ENCODE measurements at places on chromosomes 5 and 9. TPM values are rescaled to one million over a fixed set of nuclear protein-coding genes. Genes with fewer than 3 reads are reported as not detected.

The TMEFF1 gene
- total RNA-seq = not detected

DNA sequence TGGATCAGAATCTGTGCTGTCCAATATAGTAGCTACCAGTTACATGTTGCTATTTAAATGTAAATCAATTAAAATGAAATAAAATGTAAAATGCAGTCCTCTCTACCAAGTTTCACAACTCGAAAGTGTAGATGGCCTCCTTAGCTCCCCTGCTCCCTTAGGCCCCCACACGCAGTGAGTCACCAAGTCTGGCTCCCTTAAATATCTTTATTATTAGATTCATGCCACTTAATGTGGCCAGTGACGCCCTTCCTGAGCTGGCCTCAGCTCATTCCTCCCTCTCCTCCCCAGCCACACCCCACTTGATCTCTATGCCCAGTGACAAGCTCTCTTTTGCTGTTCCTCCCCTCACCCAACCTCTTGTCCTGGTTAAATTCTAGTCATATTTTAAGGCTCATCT is 88.4 kb upstream of the DNAH5 start:
- no peak for DNase-seq

GRCh38 chr5:160166973-160167623 is 47.8 kb upstream of the PWWP2A start:
- DNase-seq = no peak

The DBH gene
- total RNA-seq = not detected

The CCL28 gene
- 0.81 TPM for total RNA-seq

The PPP3R2 gene
- not detected for total RNA-seq

DNA sequence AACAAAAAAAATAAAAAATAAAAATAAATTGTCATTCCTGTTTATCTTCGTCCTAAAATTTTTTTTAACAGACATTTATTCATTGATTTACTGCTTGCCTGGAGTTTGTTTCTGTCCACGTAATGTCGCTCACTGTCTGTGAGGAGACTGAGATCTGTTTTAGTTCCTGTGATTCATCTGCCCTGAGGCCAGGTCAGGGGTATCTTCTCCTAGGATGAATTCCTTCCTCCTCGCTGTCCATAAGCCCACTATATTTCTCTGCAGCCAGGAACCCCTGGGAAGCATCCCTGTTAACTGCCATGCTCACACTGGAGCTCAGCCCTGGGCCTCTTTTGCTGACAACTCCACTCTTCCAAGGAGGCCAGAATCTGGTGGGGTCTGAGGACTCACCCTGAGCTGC is 682.0 kb downstream of the MTRR start:
- no peak for DNase-seq

Measured in Right ventricle myocardium superior (tissue), 1 donor.